ENCODE measurements at places on chromosomes 2 and 18.

- peak; percentile 32 for DNase-seq
These were observed 579 bp downstream of the LOXL3 start for GRCh38 chr2:74552914-74553811.

- DNase-seq = peak; percentile 74
These were observed 2.5 kb upstream of the RHOB start for GRCh38 chr2:20444101-20444992.

DNA sequence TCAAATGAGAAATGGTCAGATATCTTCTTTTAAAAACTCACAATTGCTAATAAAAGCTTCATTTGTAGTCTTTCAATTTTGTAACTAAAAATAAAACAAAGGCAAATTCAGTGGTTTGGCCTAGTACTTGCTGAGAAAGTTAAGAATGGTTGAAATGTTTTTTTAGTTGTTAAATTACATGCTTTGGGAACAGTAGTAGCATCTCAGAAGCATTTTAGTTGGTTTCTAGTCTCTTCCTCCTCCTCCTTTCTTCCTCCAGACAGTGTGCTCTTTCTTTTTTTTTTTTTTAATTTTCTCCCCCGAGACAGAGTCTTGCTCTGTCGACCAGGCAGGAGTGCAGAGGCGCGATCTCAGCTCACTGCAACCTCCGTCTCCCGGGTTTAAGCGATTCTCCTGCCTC is 9.8 kb downstream of the TRAK2 start:
- no peak for DNase-seq

- no peak for DNase-seq
These were observed 287.0 kb downstream of the SLC8A1 start for GRCh38 chr2:40164736-40165508.

GRCh38 chr18:3998698-3999333 is 456.3 kb downstream of the DLGAP1 start:
- peak; percentile 79 for DNase-seq
